Aorta (tissue), 5 donors: ENCODE measurements at places on chromosomes 6 and 20.

GRCh38 chr6:102732898-102733297 lies 1339.4 kb downstream of the GRIK2 start:
- no peak for DNase-seq

DNA sequence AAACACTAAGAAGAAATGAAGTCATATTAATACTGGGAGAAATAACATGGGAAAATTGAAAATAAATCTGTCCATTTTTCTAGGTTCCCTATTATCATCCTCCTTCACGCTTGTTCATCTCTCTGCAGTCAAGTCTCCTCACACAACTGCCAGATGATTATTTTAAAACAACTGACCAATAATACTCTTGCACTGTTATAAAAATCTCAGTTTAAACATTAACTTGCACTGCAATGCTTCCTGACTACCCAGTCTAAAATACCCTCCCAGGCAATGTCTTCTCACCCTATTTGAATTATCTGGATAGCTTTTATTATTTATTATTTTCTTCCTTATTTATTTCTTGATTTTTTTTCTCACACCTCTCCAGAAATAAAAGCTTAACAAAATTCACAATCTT lies 5.7 kb downstream of the EYS start:
- no peak for DNase-seq

DNA sequence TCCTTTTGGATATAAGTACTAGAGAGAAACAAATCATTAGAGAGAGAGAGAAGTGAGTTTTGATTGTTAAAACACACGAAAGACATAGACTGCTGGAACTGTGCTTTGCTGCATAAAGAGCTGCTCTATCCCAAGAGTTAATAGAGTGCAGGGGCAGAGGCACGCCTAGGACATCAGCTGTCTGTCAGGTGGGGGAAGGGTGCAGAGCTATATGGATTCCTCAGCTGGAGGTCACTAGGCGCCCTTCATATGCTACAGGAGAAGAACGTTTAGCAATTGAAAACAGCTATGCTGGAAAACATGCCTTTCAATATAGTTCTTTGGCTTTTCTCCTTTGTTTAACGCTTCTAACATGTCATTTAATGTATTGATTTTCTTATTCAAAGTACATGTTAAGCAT lies 169.0 kb upstream of the MCHR2 start:
- DNase-seq: no peak

DNA sequence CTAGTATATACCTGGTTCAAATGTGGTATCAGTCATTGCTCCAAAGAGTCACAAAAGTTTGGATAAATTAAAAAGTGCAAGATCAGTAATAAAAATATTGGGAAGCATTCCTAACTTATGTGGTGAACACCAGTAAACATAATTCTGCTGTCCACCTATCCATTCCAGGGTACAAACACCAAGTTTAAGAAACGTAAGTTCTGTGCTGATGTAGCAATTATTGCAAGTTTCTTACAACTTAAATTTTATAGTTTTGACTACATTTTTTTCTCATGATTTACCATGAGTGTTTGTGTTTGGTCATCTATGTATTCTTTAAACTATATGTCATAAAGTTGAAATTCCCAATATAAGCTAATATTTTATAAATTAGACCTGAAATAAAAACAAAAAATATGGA lies 255.0 kb upstream of the THEMIS start:
- no peak for DNase-seq

DNA sequence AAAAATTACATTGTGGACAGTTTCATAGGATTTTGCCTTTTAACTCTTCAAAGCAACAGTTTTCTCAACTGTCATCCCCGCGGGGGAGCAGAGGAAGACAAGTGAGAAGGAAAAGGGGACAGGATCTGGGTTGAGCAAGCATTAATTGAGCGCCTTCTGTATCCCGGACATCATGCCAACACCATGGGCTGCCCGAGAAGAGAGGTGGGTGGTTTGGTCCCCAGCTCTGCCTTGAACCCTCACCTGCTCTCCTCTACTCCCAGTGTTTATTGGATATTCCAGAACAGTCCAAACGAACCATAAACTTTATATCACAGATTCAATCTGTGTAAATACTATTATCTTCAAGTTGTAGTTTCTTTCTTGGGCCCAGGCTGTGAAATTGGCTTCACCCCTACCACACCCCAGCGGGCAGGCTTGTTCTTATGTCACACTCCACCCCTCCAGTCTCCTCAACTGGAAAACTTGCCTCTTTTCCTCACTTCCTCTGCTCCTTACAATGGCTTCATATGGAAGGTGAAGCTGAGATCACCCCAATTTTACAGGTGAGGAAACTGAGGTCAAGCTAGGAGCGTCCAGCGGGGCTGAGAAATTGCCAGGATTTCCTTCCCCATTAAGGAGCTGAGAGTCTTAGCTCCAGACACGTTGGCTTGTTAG lies 6.0 kb downstream of the PCK1 start:
- DNase-seq: no peak

- DNase-seq: no peak
Observed at GRCh38 chr6:113879186-113880096, 22.3 kb downstream of the MARCKS start.

DNA sequence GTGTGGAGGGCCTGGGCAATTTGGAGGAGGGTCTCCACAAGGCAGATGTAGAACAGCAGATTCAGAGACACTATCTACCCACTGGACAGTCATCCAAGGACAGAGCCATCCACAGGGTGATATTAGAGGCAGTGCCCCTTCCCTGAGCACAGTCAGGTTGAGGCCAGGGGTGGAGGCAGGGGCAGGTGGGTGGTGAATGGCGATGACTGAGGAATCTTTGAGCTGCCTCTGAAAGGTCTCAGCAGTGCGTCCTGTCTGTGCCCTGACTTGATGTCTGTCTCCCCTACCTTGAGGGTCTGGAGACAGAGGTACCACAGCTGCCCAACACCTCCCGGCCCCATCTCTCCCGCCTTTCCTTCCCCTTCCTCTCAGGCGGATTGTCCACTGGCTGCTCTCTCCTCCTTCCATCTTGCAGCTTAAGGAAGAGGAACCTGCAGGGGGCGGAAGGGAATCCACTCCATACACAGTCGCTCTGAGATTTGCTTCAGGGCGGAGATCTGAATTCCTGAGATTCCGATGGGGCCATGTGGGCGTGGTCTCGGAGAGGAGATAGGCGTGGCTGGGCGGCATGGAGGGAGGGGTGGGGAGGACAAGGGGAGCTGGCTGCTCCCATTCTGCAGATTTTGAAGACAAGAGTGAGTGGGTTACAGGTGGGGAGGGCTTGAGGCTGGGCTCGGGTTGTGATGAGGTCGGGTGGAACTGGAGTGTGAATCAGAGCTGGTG lies 1.7 kb downstream of the MUCL3 start:
- peak; percentile 89 for DNase-seq
